ENCODE measurements at places on chromosomes 5 and 9. TPM values are rescaled to one million over a fixed set of nuclear protein-coding genes. Genes with fewer than 3 reads are reported as not detected.

The GABRA6 gene
- total RNA-seq, result not detected

- no peak overlapping the region for H3K4me3 ChIP-seq
- no peaks in the 10 kb centered on the region for H3K4me1 ChIP-seq
- no peaks in the 10 kb centered on the region for H3K27me3 ChIP-seq
These were observed 147.9 kb upstream of the TBCA start for GRCh38 chr5:77924081-77924480.

- peaks cover 27% of the 10 kb centered on the region for H3K36me3 ChIP-seq
- no peak for DNase-seq
These were observed 2.7 kb upstream of the PCBD2 start for GRCh38 chr5:134902071-134902801.

DNA sequence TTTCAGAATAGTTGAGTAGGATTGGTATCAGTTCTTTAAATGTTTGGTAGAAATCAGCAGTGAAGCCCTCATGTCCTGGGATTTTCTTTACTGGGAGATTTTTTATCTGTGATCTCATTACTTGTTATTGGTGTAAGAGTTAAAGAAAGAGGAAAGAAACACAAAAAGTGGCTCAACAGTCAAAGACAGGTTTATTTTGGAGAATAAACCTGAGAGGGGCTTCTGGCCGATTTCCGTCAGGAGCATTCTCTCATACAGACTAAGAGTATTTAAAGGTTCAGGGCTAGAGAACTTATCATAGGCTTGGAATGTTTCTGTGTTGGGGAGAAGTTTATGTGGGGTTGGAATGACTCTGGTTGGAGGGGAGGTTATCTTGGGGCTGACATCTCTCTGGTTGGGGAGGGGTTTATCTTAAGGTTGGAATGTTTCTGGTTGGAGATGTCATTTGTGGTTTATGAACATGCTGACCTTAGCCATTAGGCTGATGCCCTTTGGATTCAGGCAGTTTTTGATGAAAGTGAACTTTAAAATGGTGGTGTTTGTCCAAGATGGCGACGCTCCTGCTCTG is 62.5 kb downstream of the CFAP95 start:
- H3K27me3 ChIP-seq, result no peaks in the 10 kb centered on the region
- peaks cover 16% of the 10 kb centered on the region for H3K4me1 ChIP-seq
- H3K27ac ChIP-seq, result no peak overlapping the region
- no peak for DNase-seq
- H3K4me3 ChIP-seq, result no peak overlapping the region
- H3K36me3 ChIP-seq, result no peaks in the 10 kb centered on the region

The PCDHGA8 gene
- 0.32 TPM for total RNA-seq

- no peaks in the 10 kb centered on the region for H3K4me1 ChIP-seq
- DNase-seq, result no peak
- no peak overlapping the region for H3K27ac ChIP-seq
These were observed 990.4 kb upstream of the ACO1 start for GRCh38 chr9:31394015-31394473.

GRCh38 chr9:137460363-137461315 is 1.5 kb upstream of the NSMF start:
- H3K36me3 ChIP-seq, result peaks cover 25% of the 10 kb centered on the region
- H3K27me3 ChIP-seq, result no peaks in the 10 kb centered on the region
- no peak overlapping the region for H3K27ac ChIP-seq
- no peak for DNase-seq
- H3K4me3 ChIP-seq, result no peak overlapping the region

The ZNF79 gene
- total RNA-seq, result 7.1 TPM

DNA sequence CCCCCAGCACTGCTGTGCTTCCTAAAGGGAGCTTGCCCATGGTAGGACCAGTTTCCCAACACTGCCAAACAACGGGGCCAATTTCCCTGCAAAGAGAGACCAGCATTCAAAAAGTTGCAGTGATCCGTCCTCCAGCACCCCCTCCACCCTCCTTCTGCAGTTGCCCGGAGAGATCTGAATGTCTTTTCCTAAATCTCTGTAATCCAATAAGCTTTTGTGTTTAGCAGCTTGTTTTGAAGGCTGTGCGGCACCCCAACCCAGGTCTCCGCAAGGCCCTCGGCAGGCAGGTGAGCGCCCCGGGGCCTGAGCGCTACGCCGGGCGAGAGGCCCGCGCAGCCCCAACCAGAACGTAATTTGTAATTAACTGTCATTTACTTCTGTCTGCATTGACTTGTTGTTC is 366.9 kb upstream of the IRX2 start:
- H3K4me3 ChIP-seq, result no peak overlapping the region
- H3K4me1 ChIP-seq, result no peaks in the 10 kb centered on the region
- DNase-seq, result no peak
- H3K27ac ChIP-seq, result no peak overlapping the region
- H3K36me3 ChIP-seq, result no peaks in the 10 kb centered on the region
- H3K27me3 ChIP-seq, result no peaks in the 10 kb centered on the region

DNA sequence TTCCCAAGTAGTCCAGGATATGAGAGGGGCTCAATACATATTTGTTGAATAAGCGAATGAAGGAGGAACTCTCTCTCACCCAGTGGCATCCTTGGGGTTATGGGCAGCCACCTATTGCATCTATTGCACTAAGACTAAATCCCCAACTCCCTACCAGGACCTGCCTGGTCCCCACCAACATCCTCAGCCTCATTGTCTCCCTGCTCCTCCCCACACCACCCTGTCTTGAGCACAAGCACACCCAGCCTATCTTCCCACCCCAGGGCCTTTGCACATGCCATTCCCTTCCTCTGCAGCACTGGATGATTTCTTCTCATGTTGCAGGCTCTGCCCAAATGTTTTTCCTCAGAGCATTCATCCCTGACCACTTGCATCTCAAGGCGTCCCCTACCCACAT is 133.8 kb downstream of the BARX1 start:
- no peak overlapping the region for H3K4me3 ChIP-seq
- DNase-seq, result no peak
- no peaks in the 10 kb centered on the region for H3K4me1 ChIP-seq
- H3K27me3 ChIP-seq, result 0 out of 2 replicates have a peak, but pooled peaks cover 3% of the 10 kb centered on the region
- no peaks in the 10 kb centered on the region for H3K36me3 ChIP-seq
- H3K27ac ChIP-seq, result no peak overlapping the region

DNA sequence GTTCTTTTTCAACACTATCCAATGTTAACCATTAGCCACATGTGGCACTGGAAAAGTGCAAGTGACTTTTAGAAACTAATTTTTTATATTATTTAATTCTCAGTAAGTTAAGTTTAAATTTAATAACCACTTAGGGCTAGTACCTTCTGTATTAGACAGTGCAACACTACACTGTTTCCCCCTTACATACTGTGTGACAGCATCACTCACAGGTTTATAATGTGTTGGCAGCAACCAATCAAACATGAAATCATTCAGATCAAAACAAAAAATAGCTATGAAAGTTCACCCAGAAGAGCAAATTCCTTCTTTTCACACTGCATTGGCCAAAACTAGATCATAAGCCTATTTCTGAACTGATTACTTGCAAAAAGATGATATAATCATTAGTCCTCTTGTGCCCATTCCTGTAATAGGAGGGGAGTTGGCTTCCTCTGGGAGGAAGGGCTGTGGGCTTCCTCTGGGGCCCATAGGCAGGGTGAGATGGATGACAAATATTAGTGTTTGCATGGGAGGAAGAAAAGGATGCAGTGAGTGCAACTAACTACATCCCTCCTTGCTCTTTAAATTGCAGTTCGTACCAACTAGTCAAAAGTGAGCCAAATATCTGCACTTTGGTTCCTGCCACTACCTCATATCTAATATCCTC is 708.1 kb upstream of the RGMB start:
- H3K36me3 ChIP-seq, result no peaks in the 10 kb centered on the region
- H3K4me1 ChIP-seq, result no peaks in the 10 kb centered on the region
- H3K27me3 ChIP-seq, result no peaks in the 10 kb centered on the region
- no peak overlapping the region for H3K4me3 ChIP-seq
- no peak for DNase-seq
- H3K27ac ChIP-seq, result no peak overlapping the region

The OR2V2 gene
- total RNA-seq, result not detected

DNA sequence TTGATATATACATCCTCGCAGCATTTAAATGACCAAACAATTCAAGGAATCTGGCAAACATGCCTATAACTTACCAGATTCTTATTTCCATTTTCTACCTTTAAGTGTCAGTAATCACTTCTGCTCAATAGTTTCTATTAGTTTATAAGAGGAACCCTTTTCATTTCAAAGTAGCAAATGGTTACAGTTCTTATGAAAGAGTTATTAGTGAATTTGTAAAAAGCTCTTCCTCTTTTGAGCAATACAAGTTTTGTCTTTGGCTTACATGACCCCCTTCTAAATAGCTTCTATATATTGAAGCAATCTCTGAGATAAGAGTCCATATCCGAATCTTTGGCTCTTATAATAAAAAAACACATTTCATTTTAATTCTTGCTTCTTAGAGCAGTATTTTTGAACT is 42.0 kb downstream of the ELL2 start:
- H3K36me3 ChIP-seq, result peaks cover 14% of the 10 kb centered on the region
- H3K27ac ChIP-seq, result no peak overlapping the region
- no peaks in the 10 kb centered on the region for H3K4me1 ChIP-seq
- H3K4me3 ChIP-seq, result no peak overlapping the region
- H3K27me3 ChIP-seq, result no peaks in the 10 kb centered on the region
- no peak for DNase-seq

The CCDC183 gene
- total RNA-seq, result 0.16 TPM

- DNase-seq, result no peak
- no peaks in the 10 kb centered on the region for H3K27me3 ChIP-seq
- peaks cover 55% of the 10 kb centered on the region for H3K4me1 ChIP-seq
- H3K36me3 ChIP-seq, result 0 out of 2 replicates have a peak, but pooled peaks cover 5% of the 10 kb centered on the region
- no peak overlapping the region for H3K27ac ChIP-seq
These were observed 58.3 kb downstream of the SH3TC2 start for GRCh38 chr5:149004559-149004958.

- DNase-seq, result no peak
- no peaks in the 10 kb centered on the region for H3K27me3 ChIP-seq
- no peaks in the 10 kb centered on the region for H3K36me3 ChIP-seq
- H3K27ac ChIP-seq, result no peak overlapping the region
These were observed 14.4 kb upstream of the AMACR start for GRCh38 chr5:34022121-34022705.

The KIF4B gene
- total RNA-seq, result not detected

GRCh38 chr5:76590027-76590426 is 33.2 kb downstream of the F2RL2 start:
- peaks cover 8% of the 10 kb centered on the region for H3K27me3 ChIP-seq
- no peak overlapping the region for H3K27ac ChIP-seq
- H3K4me1 ChIP-seq, result no peaks in the 10 kb centered on the region
- H3K36me3 ChIP-seq, result no peaks in the 10 kb centered on the region
- no peak overlapping the region for H3K4me3 ChIP-seq

DNA sequence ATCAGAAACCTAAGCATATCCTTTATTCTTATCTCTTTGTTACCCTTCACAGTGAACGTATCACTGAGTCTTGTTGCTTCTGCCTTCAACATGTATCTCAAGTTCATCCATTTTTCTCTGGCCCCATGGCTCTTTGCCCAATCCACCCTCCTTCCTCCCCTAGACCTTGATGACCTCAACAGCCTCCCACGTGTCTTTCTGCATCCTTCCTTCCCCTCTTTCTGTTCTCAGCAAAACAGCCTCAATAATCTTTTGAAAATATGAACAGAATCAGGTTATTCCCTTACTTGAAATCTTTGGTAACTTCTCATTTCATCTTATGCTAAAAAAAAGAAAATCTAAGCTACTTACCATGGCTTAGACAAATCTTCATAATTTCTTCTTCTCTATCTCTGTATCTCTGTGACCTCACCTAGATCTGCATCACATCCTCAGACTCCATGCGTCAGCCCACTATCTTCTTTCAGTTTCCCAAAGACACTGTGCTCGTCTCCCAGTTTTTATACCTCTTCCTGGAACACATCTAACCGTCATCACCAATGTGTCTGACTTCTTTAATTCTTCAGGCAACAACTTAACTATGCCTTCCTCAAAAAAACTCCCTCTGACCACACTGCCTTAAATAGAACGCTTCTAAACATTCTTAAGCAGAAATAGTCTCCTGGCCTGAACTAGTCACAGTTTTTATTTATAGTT is 208.0 kb downstream of the PARP8 start:
- no peaks in the 10 kb centered on the region for H3K36me3 ChIP-seq
- DNase-seq, result no peak
- no peaks in the 10 kb centered on the region for H3K4me1 ChIP-seq
- H3K27ac ChIP-seq, result no peak overlapping the region
- H3K27me3 ChIP-seq, result no peaks in the 10 kb centered on the region

DNA sequence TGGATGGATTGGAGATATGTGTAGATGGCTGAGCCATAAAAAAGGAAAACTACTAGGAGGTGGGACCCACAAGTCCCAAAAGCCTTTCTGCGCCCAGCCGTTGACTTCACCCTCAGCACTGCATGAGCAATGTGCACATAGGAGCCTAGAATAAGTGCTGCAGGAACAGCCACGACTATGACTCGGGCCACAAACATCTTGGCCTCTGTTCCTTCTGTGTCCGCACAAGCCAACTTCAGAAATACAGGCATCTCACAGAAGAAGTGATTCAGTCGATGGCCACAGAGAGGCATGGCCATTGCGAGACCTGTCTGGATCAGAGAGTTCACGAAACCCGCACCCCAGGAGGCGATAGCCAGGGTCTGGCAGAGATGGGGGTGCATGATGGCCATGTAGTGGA is 587 bp downstream of the OR2Y1 start:
- H3K4me1 ChIP-seq, result no peaks in the 10 kb centered on the region
- H3K27me3 ChIP-seq, result peaks cover 31% of the 10 kb centered on the region
- H3K4me3 ChIP-seq, result no peak overlapping the region
- no peaks in the 10 kb centered on the region for H3K36me3 ChIP-seq

The ARHGEF28 gene
- total RNA-seq, result 13.6 TPM
